ENCODE measurements at places on chromosomes 6 and 20. TPM values are rescaled to one million over a fixed set of nuclear protein-coding genes. Genes with fewer than 3 reads are reported as not detected.
A peak's percentile ranks its signal among the peaks of the same experiment; 100 is the strongest.

DNA sequence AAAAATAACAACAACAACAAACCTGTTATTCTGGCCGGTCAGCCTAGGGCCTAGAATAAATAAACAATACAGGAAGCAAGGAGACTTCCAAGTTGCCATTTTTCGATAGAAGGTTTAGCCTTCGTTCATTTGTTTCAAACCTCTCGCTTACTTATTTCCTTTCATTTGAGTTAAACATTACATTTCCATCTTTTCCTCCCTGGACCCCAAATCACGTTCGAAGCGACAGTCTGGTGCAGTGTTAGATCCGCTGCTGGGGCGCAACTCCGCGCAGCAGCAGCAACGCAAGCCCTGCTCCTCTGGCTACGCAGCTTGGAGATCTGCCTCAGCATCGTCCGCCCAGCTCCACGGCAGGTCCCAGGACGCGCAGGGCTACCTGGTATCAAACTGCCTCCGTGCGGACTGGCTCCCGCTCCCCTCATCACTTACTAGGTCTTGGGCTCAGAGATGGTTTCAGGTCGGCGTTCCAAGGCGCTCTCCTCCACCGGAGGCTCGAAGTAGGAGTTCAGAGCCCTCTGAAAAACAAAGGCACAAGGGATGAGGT, 530 bp downstream of the TDP2 start:
- peak; percentile 68 for DNase-seq

The GNRH2 gene
- not detected for total RNA-seq

DNA sequence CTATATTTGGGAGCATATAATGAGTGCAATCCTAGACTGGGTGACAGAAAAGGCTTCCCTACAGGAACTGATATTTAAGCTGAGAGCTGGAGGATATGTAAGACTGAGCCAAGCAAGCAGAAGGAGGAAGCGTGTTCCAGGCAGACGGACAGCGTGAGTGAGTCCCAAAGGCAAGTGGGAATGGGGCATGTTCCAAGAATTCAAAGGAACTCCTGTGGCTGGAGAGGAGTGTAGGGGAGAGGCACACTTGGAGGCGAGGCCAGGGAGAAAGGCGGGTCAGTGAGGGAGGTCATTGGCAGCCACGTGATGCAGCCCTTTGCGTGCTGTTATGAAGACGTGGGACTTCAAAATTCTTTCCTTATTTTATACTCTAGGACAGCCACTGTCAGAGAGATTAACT, 27.9 kb upstream of the SGK1 start:
- peak; percentile 73 for DNase-seq

DNA sequence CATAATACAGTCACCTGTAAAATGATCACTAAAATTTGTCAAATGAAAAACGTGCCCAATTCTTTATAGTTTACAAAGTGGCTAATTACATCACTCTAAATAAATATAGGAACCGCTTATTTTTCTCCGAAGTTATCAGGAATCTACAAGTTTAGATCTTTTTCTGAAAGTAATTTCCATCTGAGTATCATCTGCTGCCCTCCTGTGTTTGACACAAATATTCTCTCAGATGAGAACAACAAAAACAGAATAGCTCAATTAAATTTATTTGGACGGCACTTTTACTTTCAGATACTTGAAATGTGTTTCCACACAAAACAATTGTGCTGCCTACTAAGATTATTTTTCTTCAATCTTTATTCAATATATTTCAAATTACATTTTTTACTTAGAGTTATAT, 5.0 kb downstream of the SF3B5 start:
- no peak for DNase-seq
